ENCODE measurements at places on chromosomes 4 and X.

- no peak for DNase-seq
These were observed 5.1 kb downstream of the ADRA2C start for GRCh38 chr4:3771164-3771809.

DNA sequence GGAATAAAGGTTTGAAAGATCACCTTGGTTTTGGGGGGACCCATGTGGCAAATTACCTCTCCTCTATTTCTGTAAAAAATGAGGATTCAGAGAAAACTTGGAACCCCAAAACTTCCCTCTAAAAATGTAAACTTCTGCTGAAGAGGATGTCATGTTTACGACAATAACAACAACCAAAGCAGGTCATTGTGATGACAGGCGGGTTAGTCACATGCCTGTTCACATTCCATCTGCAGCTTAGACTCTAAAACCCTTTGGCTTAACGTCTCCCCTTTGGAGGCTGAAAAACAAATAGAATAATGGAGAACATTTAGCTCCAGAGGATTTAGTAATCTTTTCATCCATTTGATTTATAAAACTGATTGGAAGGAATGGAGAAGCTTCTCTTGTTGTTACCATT is 75.0 kb upstream of the FAM9C start:
- DNase-seq: no peak

DNA sequence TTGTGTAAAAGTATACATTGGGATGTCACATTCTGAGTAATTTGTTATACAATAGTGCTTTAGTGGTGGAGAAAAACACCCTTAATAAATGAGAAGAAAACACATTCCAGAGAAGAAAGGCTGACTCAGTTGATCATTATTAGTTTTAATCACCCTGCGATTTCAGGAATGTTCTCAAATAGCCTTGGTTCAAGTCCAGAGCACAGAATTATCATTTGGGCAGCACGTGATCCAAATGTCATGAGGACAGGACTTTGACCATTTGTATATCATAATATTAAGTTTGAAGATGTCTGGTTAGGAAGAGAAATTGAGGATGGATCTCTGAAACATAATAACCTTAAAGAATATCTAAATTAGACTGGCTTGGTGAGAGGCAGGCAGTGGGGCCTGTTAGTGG is 1434.3 kb upstream of the TENM3 start:
- no peak for DNase-seq

- DNase-seq: no peak
These were observed 38.8 kb upstream of the UGDH start for GRCh38 chr4:39565878-39566600.

DNA sequence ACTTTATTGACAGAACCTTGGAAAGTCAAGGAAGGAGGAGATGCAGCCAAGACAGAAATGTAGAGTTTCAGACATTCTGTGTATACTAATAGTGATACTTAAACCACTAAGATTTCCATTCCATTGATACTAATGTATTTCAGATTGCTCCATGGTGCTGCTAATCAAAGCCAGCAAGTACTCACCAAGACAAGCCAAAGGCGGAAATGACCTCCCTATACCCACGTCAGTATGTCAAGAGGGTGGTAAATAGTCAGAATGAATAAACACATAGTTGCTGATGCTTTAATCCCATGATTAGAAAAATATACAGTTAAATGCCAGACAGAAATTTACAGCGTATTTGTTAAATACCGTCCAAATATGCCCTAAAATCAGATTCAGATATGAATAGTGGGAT is 417.8 kb upstream of the INTU start:
- no peak for DNase-seq

DNA sequence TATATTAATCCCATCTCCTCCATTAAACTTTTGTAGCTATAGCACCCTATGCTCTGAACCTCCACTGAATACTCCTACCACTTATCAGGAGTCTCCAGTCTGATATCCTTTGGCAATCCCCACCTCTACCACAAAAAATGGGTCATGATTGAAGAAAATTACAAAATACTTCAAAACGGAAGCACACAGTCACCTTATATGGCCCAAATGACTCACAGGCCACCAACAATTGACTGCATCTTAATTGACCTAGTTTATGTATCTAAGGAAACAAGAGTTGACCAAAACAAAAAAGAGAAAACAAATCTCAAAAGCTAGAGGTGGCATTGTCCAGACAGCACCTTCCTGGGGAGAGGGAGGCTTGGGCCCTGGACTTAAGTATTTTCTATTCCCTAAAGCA is 120.0 kb upstream of the DIAPH2 start:
- no peak for DNase-seq

DNA sequence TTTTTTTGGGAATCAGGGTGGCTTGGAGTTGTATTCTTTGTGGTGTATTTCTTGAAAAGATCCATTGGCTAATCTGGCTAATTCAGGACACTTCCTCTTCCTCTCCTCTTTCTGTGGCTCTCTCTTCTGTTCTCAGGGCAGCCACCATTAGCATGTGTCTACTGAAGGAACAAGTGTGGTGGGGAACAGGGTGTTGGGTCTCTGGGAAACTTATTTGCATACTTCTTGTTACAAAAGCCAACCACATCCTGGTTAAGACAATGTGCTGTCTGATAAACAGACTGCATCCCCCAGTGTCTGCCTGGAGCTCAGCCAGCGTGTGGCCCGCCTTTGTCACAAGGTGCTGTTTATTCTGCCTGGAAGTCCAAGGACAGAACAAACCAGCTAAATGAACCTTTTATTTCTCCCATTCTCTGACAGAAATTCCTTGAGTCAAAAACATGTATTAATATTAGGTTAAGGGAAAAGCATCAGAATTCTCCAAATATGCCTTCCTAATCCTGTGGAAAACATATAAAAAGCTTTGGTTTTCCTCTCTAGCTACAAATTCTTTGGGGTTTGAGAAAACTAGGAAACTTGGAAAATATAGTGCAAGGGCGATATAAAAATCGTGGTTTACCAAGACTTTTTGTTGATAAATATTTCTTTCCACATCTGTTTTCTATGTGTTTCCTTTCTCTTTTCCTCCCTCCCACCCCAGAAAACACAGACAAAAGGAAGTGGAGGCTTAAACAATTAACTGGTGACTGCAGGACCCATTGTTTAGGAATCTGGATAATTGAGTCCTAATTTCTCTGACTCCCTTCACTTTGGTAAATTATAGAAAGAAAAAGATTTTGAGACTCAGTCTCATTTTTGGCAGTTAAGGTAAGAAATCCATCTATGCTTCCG is 203.6 kb downstream of the SPRY1 start:
- peak; percentile 34 for DNase-seq

GRCh38 chrX:150084496-150085229 is 146.4 kb upstream of the EOLA2 start:
- no peak for DNase-seq

- DNase-seq: no peak
These were observed 56.4 kb downstream of the EGF start for GRCh38 chr4:109969087-109969486.

- peak; percentile 83 for DNase-seq
These were observed 38.0 kb upstream of the IL21 start for GRCh38 chr4:122658818-122659295.

DNA sequence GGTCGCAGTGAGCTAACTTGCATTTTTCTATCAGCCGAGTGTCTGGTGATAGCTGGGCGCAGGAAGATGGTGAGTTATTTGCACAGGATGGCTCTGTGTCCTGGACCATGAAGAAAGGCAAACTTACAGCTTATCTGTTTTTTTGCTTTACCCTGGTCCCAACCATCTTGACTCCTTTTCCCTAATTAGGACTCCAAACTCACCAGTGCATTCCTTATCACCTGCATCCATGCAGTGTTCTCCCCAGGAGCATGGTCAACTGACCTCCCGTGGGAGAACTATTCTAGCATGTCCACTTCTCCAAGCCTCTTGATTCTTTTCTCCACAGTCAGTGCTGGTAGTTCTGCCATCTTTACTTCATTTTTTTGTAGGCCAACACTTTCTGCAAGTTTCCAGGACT is 68.2 kb upstream of the WWC2 start:
- DNase-seq: no peak

DNA sequence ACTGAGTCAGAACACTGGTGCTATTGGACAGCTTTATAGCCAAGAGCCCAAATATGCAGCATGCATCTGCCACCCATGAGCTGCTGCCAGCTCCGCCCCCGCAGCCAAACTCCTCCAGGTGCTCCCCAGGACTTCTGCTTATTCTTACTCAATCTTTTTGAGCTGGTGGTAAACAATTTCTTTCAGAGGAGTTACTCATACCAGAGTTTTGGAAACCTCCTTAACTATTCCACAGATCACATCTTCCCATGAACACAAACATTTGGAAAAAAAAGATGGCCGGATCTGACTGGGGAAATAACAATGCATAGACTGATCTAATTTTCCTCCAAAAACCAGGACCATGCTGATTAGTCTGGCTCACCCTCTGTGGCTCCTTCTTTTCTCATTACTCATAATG is 399.9 kb downstream of the GPM6A start:
- DNase-seq: no peak

GRCh38 chr4:95114521-95114920 is 356.8 kb downstream of the BMPR1B start:
- no peak for DNase-seq

GRCh38 chr4:122666527-122667245 is 45.8 kb upstream of the IL21 start:
- DNase-seq: peak; percentile 49

GRCh38 chr4:43253541-43253940 is 361.0 kb downstream of the GRXCR1 start:
- no peak for DNase-seq

- peak; percentile 70 for DNase-seq
These were observed 153.8 kb upstream of the AGA start for GRCh38 chr4:177596035-177596434.

- no peak for DNase-seq
These were observed 12.2 kb upstream of the PARM1 start for GRCh38 chr4:74920704-74921103.

GRCh38 chr4:6938237-6938636 is 28.6 kb downstream of the TBC1D14 start:
- DNase-seq: no peak

DNA sequence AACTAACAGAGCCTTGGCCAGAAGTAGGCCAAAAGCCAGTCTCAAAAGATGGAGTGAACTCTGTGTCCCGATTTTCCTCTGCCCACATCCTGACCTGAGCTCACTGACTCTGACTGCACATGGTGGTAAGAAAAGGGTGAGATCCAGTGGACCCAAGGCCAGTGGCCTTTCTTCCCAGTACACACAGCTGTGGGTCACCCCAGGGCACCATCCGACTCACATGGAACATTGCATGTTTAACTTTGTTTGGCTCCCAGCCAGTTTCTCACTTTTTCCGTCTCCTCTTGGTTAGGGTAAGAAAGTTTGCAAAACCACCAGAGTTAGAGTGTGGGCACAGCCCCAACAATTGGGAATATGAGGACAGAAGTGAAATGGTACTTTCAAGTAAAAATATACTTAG is 69.8 kb downstream of the GAB1 start:
- no peak for DNase-seq

DNA sequence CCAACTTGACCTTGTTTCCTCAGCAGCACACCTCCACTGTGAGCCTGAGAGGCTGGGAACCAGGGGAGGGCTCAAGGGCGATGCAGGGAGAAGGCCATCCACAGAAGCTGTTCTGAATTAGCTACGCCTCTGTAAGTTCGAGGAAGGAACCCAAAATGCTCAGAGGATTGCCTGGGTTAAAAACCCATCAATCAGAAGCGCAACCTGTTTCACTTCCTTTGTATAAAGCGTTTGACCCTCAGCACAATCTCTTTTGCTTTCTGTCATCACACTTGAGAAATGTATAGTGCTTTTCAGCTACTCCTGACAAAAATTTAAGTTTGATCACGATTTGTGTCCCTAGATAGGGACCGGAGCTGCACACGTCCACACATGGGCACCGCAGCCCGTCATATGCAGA is 48.0 kb upstream of the MAP3K15 start:
- no peak for DNase-seq

DNA sequence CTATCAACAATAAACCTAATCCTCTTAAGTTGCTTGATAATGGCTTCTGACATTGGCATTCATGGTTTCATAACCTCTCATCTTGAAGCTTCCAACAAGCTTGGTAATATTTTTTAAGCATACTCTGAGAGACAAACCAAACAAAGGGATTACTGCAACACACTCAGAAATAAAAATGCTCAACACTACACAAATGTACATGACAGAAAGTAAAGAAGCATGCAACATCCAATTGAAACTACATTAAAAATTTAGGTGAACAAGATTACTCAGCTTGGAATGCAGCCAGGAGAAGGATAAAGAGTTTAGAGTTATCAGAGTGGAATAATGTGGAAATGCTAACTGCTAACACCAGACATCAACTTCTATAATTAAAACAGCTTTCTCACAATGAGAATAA is 1136.6 kb upstream of the PABPC4L start:
- no peak for DNase-seq

DNA sequence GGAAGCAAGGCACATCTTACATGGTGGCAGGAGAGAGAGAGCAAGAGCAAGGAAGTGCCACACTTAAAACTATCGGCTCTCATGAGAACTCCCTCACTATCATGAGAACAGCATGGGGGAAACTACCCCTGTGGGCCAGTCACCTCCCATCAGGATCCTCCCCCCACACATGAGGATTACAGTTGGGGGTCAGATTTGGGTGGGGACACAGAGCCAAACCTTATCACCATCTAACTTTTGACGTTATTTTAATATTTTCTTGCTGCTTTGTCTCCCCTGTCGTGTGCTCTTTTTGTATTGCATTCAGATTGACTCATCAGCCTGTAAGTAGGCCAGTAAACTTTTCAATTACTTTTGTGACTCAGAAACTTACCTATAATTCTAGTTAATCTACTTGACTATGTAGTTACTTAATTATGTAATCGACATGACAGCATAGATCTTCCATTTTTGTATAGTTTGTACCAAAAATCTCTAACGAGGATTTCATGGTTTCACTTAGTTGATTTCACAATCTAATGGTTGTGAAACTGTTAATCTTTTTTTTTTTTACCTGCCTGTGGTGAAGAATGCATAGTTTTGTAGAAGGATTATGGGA is 18.3 kb downstream of the STIM2 start:
- DNase-seq: peak; percentile 45

- no peak for DNase-seq
These were observed 112.5 kb downstream of the LDB2 start for GRCh38 chr4:16785793-16786527.

GRCh38 chr4:30172416-30172815 is 547.8 kb upstream of the PCDH7 start:
- DNase-seq: no peak

GRCh38 chr4:170229006-170229405 is 139.2 kb upstream of the AADAT start:
- no peak for DNase-seq

- peak; percentile 14 for DNase-seq
These were observed 276.5 kb upstream of the AGTR2 start for GRCh38 chrX:115894087-115894486.

DNA sequence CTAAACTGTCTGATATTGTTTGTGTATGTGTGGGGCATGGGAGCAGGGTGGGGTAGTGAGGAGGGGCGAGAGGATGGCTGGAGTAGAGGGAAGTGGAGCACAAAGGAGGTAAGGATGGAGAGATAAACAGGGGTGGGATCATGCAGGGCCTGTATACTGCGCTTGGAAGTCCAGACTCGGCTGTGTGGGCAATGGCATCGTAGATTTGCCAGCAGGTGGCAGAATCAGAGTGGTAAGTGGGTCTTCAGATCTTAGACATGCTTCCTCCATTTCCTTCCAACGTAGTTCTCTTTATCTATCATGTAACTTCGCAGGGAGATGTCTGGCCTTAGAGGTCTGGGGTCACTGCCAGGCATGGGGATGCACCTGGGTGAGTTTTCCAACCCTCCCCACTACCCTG is 155.5 kb downstream of the PDGFRA start:
- no peak for DNase-seq

GRCh38 chrX:12981880-12982279 is 7.0 kb downstream of the TMSB4X start:
- no peak for DNase-seq

- DNase-seq: peak; percentile 39
These were observed 15.4 kb downstream of the HMGB2 start for GRCh38 chr4:173318648-173319211.
